ENCODE measurements at places on chromosomes 13 and 19.

- no peak for DNase-seq
These were observed 11.3 kb downstream of the SOX1 start for GRCh38 chr13:112078216-112078615.

DNA sequence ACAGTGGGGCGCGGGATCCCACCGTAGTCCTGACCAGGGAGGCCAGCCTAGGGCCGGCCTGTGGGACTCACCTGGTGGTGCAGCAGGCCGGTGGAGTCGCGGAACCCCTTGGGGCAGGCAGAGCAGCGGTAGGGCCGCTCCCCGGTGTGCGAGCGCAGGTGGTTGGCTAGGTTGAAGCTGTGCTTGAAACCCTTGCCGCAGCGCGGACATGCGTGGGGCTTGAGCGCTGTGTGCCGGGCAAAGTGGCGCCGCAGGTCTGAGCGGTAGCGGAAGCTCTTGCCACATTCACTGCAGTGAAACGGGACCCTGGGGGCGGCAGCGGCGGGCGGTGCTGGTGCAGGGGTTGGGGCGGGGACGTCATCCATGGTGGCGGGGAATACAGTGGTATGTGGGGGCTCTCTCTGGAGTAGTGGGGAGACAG, 1.8 kb downstream of the FIZ1 start:
- no peak for DNase-seq

DNA sequence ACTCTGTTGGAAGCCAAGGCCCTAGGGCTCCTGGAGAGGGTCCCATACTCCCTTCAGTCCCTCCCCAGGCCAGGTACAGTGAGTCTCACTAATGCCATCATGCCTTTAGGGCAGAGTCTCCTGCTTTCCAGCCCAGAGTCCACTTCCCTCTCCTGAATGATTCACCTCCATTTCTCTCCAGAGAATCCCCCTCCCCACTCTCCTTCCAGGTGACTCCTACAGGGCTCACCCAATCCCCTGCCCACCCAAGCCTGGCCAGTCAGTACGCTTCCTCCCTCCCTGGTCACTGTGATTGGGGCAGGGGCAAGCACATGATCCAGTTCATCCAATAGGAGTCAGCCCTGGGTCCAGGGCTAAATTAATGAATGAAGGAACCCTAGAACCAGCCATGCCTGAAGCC, 35.0 kb upstream of the PNMA8B start:
- no peak for DNase-seq

DNA sequence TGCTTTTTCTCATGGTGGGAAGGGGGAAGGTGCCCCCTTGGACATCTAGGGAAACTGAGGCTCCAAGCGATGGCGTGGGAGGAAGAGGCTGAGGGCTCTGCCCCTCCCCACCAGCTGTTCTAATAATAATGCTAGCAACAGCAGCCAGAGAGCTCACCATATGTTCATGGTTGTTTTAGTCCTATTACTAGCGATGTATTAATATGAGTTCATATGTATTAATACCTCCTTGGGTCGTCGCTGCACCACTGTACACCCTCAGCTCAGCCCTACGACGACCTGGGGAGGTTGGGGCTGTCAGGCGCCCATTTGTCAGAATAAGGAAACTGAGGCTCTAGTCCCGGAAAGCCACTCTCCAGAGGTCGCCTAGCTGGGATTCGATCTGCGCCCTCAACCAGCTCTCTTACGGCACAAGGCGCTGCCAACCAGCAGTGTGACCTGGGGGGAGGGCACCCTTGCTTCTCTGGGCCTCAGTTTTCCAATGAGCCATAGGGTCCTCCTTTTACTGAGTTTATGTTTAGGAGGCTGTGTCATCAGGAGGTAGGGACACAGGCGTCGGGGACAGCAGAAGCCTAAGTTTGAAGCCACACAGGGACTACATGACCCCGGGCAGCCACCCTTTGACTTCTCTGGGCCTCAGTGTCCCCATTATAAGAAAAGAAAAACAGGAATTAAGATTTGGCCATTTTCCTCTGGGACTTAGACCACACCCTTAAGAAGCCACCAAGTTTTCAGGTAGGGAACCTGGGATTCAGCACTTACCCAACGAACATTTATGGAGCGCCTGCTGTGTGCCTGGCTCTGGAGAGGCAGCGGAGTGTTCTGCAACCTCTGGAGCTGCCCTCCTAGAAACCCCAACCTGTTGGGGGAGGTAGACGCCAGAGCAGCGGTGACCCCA, 664 bp downstream of the MAST3 start:
- DNase-seq, result no peak

GRCh38 chr19:15669891-15670290, 3.0 kb upstream of the CYP4F12 start:
- no peak for DNase-seq

GRCh38 chr13:22903925-22904324, 276.9 kb upstream of the SGCG start:
- DNase-seq, result no peak

DNA sequence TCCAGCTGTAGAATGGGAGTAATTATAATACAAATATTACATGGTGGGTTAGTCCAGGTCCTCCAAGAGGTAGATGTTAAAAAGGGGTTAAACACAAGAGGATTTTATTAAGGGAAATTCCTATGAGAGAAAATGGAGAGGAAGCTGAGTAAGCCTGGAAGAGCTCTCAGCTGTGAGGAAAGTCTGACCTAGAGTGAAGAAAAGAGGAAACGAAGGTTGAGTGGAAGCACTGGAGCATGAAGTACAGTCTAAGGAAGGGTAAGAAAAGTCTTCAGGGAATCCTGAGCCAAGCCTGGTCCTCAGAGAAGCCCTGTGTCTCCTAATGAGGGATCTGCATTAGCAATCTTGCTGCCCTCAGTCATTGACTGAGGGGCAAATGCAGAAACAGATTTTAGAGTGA, 506.2 kb downstream of the GPC5 start:
- no peak for DNase-seq

DNA sequence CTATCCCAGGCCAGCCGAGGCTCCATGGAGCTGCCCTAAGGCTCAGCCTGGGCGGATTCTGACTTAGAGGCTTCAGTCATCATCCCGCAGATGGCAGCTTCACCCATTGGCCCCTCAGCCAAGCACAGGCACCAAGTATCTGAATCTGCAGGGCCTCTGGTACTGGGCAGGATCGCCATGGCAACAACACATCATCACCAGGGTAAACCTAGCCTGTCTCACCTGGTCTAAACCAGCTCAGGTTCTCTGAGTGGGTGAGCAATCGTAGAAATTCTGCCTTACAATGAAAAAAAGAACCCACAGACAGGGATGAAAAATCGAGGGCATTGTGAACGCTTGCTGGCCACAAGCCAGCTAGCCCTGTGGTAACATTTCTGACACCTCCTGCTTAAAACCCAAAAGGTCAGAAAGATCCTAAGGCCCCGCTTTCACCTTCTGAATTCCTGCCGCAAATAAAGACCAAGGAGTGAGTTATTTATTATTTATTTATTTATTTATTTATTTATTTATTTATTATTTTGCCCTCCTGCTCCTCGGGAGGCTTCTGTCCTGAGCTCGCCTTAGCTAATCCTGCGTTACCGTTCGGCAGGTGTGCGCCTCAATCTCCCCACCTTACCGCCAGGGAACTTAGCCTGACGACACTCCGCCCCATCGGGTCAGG, 12.0 kb upstream of the CEACAM21 start:
- DNase-seq, result no peak

DNA sequence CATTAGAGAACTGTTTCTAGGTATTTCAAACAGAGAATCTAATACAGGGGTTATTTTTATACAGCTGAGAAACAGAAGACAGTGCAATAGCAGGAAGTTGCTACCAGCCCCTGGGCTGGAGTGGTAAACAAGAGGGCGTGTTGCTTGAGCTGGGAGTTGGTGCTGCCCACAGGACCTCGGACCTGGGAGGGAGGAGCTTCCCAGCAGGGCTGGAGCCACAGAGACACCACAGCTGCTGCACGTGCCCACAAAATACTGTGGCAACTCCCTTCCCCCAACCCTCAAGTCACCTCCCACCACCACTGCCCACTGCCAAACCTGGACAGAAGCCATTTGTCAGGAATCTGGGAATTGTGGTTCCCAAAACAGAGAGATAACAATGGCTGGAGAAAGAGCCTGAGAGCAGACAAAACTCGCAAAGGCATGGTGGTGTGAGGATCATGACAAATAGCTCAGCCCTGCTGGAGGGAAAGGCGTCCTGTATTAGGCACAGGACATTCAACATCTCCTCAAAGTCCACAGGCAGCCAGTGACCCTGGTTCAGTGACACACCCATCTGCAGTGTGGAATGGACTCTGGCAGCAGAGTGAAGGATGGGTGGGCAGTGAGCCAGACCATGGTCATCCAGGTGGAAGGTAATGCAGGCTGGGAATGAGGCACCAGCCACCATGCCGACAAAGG, 57.2 kb downstream of the SPATA13 start:
- DNase-seq, result no peak

DNA sequence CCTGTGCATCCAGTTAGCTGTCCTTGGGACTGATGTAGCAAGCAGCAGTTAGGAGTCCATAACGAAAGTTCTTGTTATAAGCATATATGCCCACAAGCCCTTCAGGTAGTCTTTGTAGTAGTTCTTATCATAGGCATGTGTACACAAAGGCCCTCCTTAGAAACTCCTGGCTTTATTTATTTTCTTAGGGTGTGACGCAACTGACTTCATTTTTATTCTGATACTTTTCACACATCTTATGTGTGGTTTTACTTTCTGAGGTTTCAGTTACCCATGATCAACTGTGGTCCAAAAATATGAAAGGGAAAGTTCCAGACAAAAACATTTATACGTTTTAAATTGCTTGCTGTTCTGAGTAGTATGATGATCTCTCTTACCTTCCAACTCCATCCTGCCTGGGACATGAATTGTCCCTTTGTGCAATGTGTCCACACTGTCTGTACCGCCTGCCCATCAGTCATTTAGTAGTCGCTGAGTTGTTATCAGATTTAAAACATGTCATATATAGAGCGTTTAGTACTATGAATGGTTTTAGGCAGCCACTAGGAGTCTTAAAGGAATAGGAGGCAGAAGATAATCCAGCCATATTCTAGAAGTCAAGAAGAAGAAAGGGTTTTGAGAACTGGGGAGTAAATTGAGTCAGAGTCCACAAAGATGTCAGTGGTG, 19.4 kb downstream of the GPC5 start:
- DNase-seq, result no peak

GRCh38 chr19:34282611-34283519, 28.5 kb downstream of the GARRE1 start:
- peak; percentile 46 for DNase-seq

DNA sequence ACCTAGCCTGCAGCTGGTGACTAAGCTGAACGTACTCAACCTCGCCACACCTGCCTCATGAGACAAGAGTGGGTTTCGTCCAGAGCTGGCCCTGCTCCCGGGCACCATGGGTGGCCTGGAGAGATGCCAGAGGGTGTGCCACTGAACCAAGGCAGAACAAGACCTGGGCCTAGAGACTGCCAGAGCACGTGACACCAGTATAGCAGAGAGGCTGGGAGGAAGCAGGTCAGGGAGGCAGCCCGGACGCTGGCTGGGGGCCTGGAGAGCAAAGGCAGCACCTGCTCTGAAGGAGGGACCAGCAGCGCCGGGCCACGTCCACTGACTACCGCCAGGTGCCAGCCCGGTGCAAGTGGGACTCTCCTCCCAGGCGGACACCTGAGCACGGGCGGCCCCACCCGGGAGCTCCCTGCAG, 7.3 kb upstream of the C13orf46 start:
- DNase-seq, result no peak

- DNase-seq, result no peak
These were observed 428.6 kb downstream of the RFC3 start for GRCh38 chr13:34246511-34246910.

- DNase-seq, result no peak
These were observed 19.8 kb upstream of the NAPA start for GRCh38 chr19:47534628-47535027.

DNA sequence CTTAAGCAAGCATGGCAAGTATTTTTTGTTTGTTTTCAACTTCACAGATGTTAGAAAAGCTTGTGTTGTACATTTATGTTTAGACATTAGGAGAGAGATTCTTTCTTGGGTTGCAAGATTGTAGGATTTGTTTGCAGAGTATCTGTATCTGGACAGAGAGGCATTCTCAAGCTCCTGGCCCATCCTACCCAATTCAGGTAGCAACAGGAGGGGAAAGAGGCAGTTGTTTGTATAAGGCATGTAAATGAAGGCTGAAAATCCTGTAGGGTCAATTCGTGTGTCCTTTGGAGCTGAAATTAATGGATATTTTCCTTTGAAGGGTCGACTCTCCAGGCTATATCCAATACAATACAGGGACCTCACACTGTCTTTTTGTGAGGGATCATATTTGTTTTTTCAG, 147.3 kb downstream of the KCNRG start:
- no peak for DNase-seq

- DNase-seq, result no peak
These were observed 38.0 kb upstream of the MRI1 start for GRCh38 chr19:13726323-13726722.

DNA sequence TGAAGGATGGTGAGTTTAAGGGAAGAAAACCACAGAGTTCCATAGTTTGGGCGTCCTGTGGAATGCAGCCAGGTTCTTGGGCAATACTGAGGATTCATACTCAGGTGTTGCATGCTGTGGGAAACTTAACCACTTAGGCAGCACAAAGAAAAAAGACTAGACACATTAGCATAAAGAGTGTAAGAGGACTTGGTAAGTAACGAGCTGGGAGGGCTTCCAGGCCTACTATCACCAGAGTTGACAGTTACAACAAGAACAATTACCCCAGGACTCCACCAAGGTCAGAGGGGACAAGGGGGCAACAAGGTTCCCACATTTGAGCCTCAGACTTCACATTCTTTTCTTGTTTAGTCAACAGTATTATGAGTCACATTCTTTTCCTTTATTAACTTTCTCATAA, 33.2 kb downstream of the KCTD12 start:
- no peak for DNase-seq

- DNase-seq, result no peak
These were observed 359.7 kb downstream of the IRS2 start for GRCh38 chr13:109426690-109426990.

- DNase-seq, result no peak
These were observed 6.8 kb downstream of the LILRA1 start for GRCh38 chr19:54600212-54600611.

Measured in dermis microvascular lymphatic vessel endothelial cell (primary cell).